Camera-type eye (tissue), 1 donor: ENCODE measurements at places on chromosomes 16 and 17. TPM values are rescaled to one million over a fixed set of nuclear protein-coding genes. Genes with fewer than 3 reads are reported as not detected.

Gene HNF1B
- not detected for total RNA-seq

Gene CHD9NB
- total RNA-seq: 0.93 TPM

Gene PCTP
- total RNA-seq: 9.3 TPM

Gene SSTR5
- total RNA-seq: 2.4 TPM
